Stimulated activated CD4-positive, alpha-beta T cell treated with anti-CD3 and anti-CD28 coated beads, Interleukin-1b, Interleukin-23, amount 100 ng/mL, for 1 hour (primary cell): ENCODE measurements at places on chromosomes 4 and X.

GRCh38 chr4:24570172-24570571, 14.2 kb downstream of the DHX15 start:
- DNase-seq, result no peak

DNA sequence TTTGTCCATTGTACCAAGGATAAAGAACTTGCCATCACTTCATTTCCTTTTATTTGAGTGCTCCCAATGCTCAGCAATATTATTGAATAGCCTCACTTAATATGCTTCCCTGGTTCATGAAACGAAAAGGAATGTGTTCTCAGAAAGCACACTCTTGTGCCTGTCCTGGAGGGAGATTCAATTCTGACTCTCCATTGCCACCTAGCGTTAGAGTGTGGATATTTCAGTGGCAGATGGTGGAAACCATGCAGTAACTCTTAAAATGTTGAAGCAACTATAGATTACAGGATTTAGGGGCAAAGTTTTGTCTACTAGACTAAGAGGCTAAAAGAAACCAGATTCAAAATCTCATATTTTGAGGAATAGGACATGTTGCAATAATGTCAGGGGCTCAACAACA, 36.0 kb downstream of the GAB3 start:
- no peak for DNase-seq

GRCh38 chr4:139666735-139667281, 1.2 kb downstream of the MGST2 start:
- no peak for DNase-seq

DNA sequence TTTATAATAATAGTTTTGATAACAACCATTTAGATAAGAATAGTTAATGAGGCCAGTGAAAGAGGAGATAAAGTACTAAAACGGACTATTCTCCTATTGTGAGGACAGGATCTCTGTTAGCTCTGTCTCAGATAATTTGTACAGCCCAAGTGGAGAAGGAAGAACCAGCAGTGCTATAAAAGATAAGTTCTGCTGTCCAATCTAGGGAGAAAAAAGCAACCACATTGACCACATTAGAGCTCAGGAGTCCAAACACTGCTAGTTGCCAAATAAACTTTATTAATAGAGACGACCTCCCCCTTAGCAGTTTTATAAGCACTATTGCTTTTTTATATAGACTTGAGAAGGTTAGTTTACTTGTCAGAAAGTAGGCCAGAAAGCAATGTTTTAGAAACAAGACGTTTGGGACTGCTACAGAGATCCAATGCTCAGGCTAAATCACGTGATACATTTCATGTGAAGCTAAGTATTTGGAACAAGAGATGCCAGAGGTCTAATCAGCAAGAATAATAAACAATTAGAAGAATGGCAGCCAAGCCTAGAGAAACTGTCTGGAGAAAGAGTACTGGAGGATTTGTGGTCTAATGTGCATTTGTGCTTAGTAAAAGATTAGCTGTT, 15.9 kb downstream of the IL15 start:
- DNase-seq, result no peak

DNA sequence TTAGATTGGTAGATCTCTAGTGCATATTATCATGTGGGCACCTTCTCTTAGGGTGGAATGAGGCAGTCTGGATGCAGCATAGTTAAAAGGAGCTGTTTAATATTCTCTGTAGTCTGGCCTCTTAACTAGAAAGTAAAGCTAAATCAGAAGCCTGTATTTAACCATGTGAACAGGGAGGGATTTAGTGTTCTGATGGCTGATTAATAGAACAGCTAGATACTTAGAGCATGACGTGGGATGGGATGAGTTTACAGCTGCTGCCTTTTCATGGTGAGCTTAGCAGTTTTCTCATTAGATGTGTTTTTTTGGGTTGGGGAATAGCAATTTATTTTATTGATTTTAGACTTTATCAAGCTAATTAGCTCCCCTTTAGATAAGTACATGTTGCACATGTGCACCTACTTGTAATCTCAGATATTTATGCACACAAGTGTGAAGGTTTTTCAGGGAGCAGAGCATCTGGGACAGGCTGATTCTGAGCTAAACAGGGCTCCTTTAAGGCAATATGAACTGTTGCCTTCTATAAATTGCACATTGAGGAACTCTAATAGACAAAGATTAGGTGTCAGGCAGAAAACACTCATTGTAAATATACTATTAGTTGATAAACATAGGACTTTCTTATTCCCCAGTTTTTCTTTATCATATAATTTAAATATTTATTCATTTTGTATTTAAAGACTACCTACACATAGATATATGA, 34.1 kb downstream of the YIPF6 start:
- DNase-seq, result no peak

DNA sequence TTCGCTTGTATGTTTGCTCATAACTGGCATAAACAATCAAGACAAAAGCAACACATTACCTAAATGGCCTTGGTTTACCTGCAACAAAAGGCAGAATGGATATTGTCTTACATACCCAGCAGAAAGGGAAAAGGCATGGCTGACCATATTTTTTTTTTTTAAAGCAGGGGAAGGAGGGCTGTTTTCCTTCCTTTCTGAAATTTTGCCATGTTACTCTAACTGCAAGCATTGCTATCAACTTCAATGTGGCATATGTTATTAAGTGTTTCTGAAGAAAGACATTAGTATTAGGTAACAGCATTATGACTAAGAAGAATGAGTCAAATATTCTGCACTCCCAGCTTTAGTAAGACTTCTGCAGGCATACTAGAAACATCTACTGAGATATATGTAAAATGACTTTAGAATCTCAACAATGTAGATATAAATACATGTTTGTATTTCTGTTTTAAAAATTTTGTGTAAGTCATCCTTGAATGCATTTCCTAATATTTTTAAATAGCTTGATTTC, 512.6 kb upstream of the FAM241A start:
- DNase-seq, result no peak

DNA sequence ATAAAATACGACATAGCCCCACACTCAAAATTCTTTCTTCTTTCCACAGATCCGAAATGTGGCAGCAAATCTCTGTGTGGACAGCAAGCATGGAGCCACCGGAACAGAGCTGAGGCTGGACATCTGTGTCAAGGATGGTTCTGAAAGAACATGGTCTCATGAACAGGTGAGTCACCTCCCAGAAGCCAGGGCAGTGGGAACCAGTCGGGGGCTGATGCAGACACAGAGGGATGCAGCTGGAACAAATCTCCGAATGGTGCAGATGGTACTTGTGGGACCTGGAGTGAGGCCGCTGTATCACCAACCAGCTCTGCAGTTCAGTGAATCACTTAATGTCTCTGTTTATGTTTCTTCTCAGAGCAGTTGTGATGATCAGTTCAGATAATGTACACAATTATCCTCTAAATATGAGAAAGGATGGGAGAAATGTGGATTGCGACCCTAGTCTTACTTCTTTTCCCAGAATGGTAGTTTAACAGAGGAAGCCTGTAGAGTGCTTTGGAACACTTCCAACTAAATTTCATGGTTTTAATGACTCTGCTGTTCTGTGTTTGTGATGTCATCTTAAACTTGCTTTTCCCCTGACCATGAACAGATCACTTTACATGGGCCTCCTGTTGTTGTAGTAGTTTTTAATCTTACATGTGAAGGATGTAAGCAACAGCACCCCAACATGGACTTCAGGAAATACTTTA, 159.3 kb upstream of the GALNT7 start:
- no peak for DNase-seq

GRCh38 chr4:8260656-8261111, 8.9 kb upstream of the HTRA3 start:
- DNase-seq, result no peak

GRCh38 chr4:8528713-8529112, 51.5 kb upstream of the GPR78 start:
- no peak for DNase-seq

- no peak for DNase-seq
Measured at GRCh38 chr4:48748949-48749596, 31.0 kb downstream of the FRYL start.

- no peak for DNase-seq
Measured at GRCh38 chr4:65651031-65651430, 19.3 kb downstream of the EPHA5 start.

GRCh38 chr4:76066546-76066945, 8.0 kb upstream of the ART3 start:
- no peak for DNase-seq

DNA sequence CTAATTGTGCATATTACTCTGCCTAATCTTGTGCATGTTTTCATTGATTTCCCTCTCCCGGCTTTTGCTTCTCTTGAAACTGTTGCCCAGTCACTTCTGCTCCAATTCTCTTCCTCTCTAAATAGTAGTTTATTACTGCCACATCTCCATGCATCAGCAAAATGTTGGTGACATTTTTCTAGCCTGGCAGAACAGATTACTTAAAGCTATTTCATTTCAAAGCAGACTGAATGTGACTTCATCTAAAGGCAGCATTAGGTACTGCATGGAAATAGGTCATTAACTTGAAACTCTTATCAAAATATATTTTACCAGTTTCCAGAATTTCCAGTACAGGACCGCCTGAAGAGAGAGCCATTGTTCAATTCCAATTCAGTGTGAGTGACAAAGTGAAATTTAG, 52.4 kb downstream of the HPGDS start:
- DNase-seq, result no peak

- no peak for DNase-seq
Measured at GRCh38 chrX:136878423-136878822, 2.1 kb downstream of the RBMX start.

- DNase-seq, result no peak
Measured at GRCh38 chr4:155342142-155342541, 34.6 kb downstream of the MAP9 start.

DNA sequence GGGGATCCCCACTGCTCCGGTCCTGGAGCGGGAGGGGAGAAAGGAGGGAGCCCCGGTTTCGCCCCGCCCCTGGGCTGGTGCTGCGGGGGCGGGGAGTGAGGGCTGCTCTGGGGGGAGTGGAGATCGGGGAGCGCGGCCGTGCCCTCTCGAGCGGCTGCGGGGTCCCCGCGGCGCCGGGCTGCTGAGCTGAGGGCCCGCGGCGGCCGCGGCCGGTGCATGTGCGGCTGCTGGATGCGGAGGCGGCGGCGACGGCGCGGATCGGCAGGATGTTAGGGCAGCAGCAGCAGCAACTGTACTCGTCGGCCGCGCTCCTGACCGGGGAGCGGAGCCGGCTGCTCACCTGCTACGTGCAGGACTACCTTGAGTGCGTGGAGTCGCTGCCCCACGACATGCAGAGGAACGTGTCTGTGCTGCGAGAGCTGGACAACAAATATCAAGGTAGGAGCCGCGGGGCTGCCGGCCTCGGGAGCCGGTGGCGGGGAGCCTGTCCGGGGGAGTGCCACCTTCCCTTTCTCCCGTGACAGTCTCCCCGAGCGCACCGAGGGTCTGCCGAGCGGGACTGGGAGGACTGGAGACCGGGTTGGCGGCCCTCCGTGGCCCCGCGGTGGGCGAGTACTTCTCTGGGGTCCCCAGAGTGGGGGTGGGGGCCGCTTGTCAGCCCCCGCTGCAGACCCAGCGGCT, at the start of gene ING2:
ING2 (plus strand) TSS at position 129 of the 681 bp plus-strand sequence; CDS start at position 267, 138 bp downstream.
- DNase-seq, result no peak

DNA sequence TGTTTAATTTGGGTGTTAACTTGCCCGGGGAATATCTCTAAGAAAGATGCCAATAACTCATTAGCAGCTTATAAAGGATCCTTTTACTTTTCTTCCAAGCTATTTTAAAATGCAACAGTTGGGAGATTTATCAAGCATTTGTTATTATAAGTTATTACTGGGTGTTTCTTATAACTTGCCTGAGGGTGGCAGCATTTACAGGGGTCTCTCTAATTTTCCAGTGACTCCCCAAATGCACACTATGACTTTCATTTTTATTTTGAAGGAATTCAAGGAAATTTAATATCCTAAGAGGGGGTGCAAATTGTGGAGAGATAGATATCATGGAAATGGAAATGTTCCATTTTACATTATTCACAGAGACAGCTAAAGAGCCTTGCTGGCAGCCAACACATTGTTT, 138.0 kb downstream of the PDGFRA start:
- no peak for DNase-seq

GRCh38 chr4:77586951-77587383, 18.7 kb upstream of the CXCL13 start:
- peak; percentile 10 for DNase-seq

GRCh38 chr4:184900184-184900583, 74.4 kb upstream of the ACSL1 start:
- DNase-seq, result no peak

DNA sequence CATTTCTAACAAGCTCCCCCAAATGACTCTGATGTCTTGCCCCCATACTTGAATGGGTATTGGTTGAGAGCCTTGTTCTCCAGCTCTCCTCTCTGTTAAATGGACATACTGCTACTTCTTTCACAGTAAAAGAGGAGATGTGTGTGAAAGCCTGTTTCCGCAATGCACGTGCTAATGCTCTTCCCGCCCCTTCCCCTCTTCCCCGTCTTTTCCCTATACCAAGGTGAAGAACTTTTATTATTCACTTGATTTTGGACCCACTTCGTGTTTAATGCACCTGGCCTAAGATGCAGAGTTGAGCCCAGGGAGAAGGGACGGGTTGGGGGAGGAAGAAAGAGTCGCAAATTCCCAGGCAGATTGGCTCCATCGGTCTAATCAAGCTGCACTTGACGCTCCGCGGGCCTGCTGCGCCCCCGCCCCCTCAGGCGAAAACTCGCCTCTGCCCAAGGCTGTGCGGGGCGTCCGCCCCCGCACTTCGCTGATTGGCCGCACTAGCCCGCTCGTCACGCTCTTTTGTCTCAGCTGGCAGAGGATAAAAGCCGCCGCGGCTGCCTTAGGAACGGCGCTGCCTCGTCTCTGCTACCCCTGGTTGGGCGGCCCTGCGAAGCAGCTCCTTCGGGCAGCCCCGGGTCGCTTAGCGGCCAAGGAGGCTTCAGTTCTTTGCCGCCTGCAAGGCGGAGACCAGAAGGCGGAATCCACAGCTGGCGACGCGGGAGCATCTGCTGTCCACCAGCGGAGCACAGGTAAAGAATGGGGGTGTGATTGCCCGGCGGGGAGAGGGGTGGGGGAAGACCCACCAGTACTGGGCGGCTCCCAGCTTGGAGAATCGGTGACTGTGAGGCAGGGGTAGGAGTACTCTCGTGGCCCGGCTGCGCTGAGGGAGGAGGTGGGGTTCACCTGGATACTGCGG, at the start of gene ZCCHC12:
ZCCHC12 (plus strand) TSS at position 562 of the 910 bp plus-strand sequence. CDS start 1,421 bp downstream, outside the sequence.
- no peak for DNase-seq

DNA sequence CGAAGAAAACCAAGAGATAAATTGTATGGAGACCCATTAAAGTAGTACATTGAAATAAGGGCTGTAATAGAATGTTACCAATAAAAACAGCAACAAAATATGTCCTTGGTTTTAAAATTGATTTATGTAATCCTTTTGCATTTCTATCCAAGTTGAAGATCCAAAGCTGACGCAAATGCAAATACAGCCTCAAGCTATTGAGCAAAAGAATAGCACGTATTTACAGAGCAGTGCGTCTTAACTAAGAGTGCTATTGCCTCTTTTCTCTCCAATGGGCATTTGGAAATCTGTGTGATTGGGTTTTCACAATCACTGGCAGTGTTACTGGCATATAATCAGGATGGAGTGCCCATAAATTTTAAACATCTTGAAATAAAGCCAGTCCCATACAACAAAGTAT, 417.4 kb downstream of the TLL1 start:
- DNase-seq, result no peak
